ENCODE measurements at places on chromosomes 13 and 19. TPM values are rescaled to one million over a fixed set of nuclear protein-coding genes. Genes with fewer than 3 reads are reported as not detected.

DNA sequence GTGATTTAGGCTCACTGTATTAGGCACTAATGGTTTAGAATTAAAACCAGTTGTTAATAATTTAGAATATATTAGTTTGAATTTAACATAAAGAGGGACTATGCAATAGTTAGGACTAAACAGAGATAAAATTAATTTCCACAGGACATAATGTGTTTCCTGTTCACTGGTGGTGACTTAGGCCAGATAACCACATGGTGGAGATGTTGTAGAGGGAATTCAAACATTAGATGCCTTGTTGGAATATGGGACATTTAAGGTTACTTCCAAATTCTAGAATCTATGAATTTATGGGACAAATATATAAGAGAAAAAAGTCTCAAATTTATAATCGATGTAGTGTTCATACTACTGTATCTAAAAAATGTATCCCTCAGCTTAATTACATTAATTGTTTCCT, 615.5 kb upstream of the KLHL1 start:
- no peaks in the 10 kb centered on the region for H3K27me3 ChIP-seq
- H3K27ac ChIP-seq = no peak overlapping the region
- no peak for DNase-seq
- no peaks in the 10 kb centered on the region for H3K4me1 ChIP-seq

DNA sequence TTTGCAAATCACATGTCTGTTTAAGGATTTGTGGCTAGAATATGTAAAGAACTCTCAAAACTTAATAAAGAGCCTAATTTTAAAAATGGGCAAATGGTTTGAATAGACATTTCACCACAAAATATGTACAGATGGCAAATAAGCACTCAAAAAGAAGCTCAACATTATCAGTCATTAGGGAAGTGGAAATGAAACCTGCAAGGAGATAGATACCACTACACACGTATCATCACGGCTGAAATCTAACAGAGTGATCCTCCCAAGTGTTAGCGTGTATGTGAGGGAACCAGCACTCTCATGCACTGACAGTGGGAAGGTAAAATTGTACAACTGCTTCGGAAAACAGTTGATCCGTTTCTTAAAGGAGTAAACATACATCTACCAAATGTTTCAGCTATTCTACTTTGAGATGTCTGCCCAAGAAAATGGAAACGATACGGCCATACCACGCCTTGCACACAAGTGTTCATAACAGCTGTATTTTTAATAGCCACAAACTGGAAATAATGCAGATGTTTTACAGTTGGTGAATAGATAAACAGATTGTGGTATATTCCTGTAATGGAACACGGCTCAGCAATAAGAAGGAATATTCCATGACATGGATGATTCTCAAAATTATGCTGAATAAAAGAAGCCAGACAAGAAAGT, 14.5 kb downstream of the ARHGEF7 start:
- H3K27ac ChIP-seq = no peak overlapping the region
- no peaks in the 10 kb centered on the region for H3K27me3 ChIP-seq
- DNase-seq = no peak
- peaks cover 14% of the 10 kb centered on the region for H3K4me1 ChIP-seq
- no peaks in the 10 kb centered on the region for H3K36me3 ChIP-seq

DNA sequence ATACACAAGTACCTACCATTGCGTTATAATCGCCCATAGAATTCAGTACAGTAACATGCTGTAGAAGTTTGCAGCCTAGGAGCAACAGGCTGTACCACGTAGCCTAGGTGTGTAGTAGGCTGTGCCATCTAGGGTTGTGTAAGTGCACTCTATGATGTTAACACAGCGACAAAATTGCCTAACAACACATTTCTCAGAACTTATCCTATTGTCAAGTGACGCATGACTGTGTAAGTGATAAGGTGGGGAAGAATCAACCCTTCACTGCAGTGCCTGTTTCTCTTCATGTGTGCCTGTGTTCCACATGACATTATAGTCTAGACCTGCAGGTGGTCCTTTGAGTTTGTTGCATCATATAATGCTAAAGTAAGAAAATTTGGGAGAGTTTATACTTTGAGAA, 94.0 kb downstream of the PCDH9 start:
- H3K4me1 ChIP-seq = peaks cover 47% of the 10 kb centered on the region
- no peaks in the 10 kb centered on the region for H3K36me3 ChIP-seq
- peak overlapping the region; percentile 73 for H3K27ac ChIP-seq

- no peaks in the 10 kb centered on the region for H3K36me3 ChIP-seq
- H3K27ac ChIP-seq = no peak overlapping the region
- DNase-seq = no peak
- H3K4me1 ChIP-seq = no peaks in the 10 kb centered on the region
- H3K27me3 ChIP-seq = peaks cover 47% of the 10 kb centered on the region
Measured at GRCh38 chr19:33580026-33580644, 41.6 kb upstream of the CHST8 start.

- no peak overlapping the region for H3K4me3 ChIP-seq
- DNase-seq = no peak
- no peaks in the 10 kb centered on the region for H3K27me3 ChIP-seq
- no peaks in the 10 kb centered on the region for H3K36me3 ChIP-seq
Measured at GRCh38 chr13:30720172-30720869, 15.0 kb upstream of the ALOX5AP start.

Gene KLK2
- total RNA-seq = not detected

GRCh38 chr19:13537454-13537853, 31.2 kb upstream of the CACNA1A start:
- H3K27me3 ChIP-seq = peaks cover 53% of the 10 kb centered on the region
- no peaks in the 10 kb centered on the region for H3K36me3 ChIP-seq
- no peak for DNase-seq

DNA sequence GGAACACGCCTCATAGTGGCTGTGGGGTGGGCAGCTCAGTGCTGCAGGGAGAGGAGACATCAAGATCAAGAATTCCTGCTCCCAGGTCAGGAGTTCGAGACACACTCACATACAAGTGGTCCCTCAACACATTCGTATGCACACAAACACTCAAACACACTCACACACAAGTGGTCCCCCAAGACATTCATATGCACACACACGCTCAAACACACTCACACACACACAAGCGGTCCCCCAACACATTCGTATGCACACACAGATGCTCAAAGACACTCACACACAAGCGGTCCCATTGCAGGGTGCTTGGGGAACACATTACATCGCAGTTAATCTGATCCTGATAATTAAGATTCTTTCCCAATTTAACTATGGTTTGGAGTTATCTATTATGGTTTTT, 28.2 kb downstream of the FCGBP start:
- no peaks in the 10 kb centered on the region for H3K4me1 ChIP-seq
- H3K36me3 ChIP-seq = no peaks in the 10 kb centered on the region
- H3K27me3 ChIP-seq = no peaks in the 10 kb centered on the region
- DNase-seq = no peak
- H3K27ac ChIP-seq = no peak overlapping the region
- H3K4me3 ChIP-seq = no peak overlapping the region

- no peaks in the 10 kb centered on the region for H3K36me3 ChIP-seq
- H3K4me3 ChIP-seq = peak overlapping the region; percentile 32
- peak; percentile 83 for DNase-seq
- peaks cover 34% of the 10 kb centered on the region for H3K4me1 ChIP-seq
- peak overlapping the region; percentile 69 for H3K27ac ChIP-seq
Measured at GRCh38 chr13:114099191-114099590, 33.2 kb downstream of the RASA3 start.

DNA sequence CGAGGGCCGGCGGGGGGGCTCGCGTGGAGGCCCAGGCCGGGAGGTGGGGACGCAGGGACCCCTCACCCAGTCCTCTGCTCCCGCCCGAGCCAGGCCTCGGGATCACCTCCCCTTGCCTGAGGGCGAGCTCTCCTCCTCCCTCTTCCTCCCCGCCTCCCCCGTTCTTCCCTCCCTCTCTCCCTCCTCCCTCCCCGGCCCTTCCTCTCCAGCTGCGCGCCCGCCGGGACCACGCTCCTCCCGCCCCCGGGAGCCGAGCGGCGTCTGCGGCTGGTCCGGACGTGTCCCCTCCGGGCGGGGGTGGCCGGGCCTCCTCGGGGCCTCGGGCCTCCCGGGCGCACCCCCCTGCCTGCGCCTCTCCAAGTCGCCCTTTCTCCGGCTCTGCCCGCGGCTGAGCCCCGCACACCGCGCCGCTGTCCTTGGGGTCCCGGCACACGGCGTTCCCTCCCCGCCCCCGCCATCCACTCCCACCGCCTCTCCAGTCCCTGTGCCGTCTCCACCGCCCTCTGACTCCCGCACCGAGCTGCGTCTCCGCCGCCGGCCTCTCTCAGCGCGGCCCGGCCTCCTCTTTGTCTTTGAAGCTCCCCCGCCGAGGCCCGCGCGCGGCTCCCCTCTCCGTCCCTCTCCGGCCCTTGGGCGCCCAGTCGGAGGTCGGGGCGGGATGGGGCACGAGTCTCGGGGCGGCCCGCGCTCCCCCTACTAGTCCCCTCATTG, 5.7 kb downstream of the SOX1 start:
- DNase-seq = no peak
- H3K36me3 ChIP-seq = no peaks in the 10 kb centered on the region
- peak overlapping the region; percentile 45 for H3K4me3 ChIP-seq
- H3K27ac ChIP-seq = no peak overlapping the region
- peaks cover 30% of the 10 kb centered on the region for H3K4me1 ChIP-seq
